ENCODE measurements at places on chromosomes 1 and 21.

DNA sequence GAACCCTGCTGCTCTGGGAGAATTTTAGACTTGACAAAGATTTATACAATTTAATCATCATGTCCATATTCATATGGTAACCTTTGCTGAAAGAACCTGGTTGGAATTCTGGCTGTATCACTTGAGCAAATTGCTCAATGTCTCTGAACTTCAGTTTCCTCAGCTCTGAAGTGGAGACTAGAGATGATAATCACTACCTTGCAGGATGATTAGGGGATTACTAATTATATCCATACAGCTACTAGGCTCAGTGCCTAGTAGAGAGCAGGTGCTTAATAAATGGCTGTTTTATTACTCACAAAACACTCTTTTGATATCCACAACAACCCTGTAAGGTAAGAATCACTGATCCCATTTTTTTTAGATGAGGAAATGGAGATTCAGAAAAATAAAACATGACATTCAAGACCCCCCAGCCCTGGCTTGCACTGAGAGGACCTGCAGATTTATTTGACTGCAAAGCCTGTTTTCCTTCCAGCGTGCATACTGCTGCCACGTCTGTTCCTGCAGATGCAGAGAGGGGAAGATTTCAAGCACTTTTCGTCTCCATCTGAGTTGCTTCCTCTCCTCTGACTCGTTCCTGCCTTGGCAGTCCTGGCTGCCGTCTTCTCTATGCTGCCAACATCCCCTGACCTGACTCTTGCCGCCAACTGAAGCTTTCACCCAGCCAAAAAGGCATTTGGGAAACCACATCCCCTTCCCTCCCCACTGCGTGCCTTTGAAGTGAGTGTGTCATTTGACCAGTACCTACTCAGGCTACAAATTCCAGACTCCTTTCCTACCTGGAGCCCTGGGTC is 203.0 kb downstream of the PLPP3 start:
- H3K4me3 ChIP-seq: no peak overlapping the region
- no peak overlapping the region for H3K27ac ChIP-seq
- peaks cover 9% of the 10 kb centered on the region for H3K4me1 ChIP-seq
- no peaks in the 10 kb centered on the region for H3K27me3 ChIP-seq
- DNase-seq: no peak

DNA sequence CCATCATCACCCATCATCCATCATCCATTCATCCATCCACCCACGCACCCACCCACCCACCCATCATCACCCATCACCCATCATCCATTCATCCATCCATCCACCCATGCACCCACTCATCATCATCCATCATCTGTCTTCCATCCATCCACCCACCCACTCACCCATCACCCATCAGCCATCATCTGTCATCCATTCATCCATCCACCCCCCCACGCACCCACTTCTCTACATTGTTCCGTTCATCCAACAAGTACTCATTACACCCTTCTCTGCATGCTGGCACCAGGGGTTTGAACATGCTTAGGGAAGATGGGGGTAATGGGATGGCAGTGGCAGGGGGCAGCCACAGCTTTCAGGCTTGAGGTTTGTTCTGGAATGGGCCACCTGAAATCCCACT is 82.1 kb downstream of the ADARB1 start:
- H3K27me3 ChIP-seq: no peaks in the 10 kb centered on the region
- DNase-seq: no peak
- H3K36me3 ChIP-seq: no peaks in the 10 kb centered on the region
- peaks cover 8% of the 10 kb centered on the region for H3K4me1 ChIP-seq

- no peak overlapping the region for H3K27ac ChIP-seq
- H3K27me3 ChIP-seq: peaks cover 21% of the 10 kb centered on the region
- DNase-seq: no peak
- H3K4me1 ChIP-seq: no peaks in the 10 kb centered on the region
- H3K36me3 ChIP-seq: no peaks in the 10 kb centered on the region
- no peak overlapping the region for H3K4me3 ChIP-seq
Measured at GRCh38 chr1:204834752-204835151, 35.9 kb upstream of the NFASC start.

- peaks cover 12% of the 10 kb centered on the region for H3K36me3 ChIP-seq
- H3K4me1 ChIP-seq: peaks cover 73% of the 10 kb centered on the region
- H3K27ac ChIP-seq: peak overlapping the region; percentile 95
- no peaks in the 10 kb centered on the region for H3K27me3 ChIP-seq
- no peak overlapping the region for H3K4me3 ChIP-seq
Measured at GRCh38 chr1:161223805-161224694, 622 bp upstream of the APOA2 start.

GRCh38 chr1:25099343-25099951 is 132.9 kb downstream of the SYF2 start:
- H3K27ac ChIP-seq: no peak overlapping the region
- H3K4me1 ChIP-seq: no peaks in the 10 kb centered on the region
- H3K36me3 ChIP-seq: no peaks in the 10 kb centered on the region
- DNase-seq: peak; percentile 22
- H3K4me3 ChIP-seq: no peak overlapping the region

DNA sequence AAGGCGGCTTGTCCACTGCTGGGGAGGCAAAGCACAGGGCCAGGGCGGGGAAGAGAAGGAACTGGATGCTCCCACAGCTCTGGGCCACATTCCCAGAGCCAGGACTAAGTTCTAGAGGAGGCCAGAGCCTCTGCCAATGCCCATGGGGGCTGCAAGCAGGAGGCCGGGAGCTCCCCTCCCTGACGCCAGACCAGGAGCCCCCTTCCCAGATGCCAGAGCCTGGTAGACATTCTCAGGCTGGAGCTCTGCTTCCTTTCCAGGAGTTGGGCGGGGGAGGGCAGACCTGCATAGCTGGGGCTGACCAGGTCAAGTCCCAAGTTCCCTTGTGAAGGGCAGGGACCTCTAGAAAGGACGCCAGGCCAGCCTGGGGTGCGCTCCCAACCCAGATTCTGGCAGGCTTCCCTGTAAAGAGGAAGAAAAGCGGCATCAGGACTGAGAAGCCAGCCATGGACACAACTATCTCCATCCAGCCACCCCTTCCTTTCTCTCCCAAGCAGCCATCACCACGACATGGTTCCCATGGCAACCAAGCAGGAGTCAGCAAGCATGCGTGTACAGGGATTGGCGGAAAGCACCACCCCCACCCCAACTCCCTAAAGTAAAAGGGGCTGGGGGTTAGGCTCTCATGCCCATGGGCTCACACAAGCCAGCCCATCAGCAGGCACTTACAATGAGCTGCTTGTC is 13.4 kb downstream of the KIF21B start:
- no peaks in the 10 kb centered on the region for H3K4me1 ChIP-seq
- H3K36me3 ChIP-seq: no peaks in the 10 kb centered on the region
- no peak overlapping the region for H3K4me3 ChIP-seq
- no peak overlapping the region for H3K27ac ChIP-seq

DNA sequence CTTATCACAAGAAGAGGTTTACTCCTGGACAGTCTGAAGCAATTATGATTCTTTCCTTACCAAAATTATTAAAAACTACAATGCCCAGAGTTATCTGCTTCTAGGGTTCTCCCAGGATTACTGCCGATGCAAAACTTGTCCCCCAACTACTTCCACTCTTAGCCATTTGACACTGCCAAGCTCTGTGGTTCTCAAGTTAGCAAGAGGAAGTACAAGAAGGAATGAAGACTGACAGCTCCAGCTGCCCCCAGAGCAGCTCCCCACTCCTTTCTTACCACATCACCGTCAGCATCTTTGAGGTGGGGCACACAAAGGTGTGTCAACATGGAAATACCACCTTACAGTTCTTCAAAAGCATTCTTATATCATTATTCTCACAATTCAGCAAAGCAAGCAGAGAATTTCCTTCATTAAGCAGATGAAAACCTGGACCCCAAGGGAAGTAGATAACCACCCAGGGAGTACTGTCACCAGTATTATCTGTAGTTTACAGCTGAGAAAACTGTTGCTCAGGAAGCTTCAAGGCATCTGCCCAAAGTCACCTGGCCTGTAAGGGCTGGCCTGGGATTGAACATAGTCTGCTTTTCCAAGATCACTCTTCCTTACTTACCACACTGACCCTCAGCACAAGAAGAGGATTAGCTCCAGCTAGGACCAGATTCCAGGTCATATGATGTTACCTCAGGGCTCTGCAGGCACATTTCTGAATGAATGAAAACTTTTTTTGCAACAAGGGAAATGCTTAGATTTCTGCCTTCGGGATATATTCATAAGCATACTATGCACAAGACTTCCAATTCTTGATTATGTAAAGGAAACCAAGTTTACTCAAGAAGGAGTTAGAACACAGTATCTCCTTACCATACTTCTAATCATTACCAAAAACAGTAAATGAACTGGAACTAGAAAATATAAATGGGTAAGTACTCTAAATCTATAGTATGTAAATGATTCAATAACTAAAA is 9.3 kb downstream of the PSMG1 start:
- no peaks in the 10 kb centered on the region for H3K27me3 ChIP-seq
- DNase-seq: no peak
- H3K36me3 ChIP-seq: peaks cover 37% of the 10 kb centered on the region

DNA sequence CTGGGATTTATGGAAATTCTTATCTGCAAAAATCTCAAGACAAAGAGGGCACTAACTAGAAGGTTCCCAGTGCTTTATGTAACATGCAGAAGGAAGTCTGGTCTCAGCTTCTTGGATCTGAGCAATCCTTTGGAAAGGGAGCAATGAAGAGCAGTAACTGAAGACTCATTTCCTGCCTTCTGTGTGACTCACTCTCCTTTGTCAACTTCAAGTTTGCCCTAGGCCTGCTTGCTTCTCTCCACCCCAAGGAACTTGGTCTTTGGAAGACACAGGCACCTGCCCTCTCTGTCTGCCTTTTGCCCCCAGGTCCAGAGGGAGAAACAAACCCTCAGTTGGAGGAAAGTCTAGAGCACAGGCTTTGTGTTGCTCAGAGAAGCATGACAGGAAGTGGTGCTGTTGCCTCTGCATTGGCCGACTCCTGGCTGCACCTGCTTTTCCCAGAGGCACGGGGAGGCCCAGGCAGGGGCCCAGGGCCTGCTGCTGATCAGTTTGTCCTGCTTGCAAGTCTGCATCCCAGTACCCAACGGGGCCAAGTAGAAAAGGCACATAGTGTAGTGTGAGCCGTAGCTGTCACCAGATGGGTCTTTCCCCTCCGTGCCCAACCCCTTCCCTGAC is 137.2 kb downstream of the DHRS3 start:
- DNase-seq: peak; percentile 88
- H3K27ac ChIP-seq: peak overlapping the region; percentile 94
- H3K4me3 ChIP-seq: no peak overlapping the region
- peaks cover 60% of the 10 kb centered on the region for H3K4me1 ChIP-seq

- H3K27ac ChIP-seq: no peak overlapping the region
- DNase-seq: no peak
- no peak overlapping the region for H3K4me3 ChIP-seq
- H3K27me3 ChIP-seq: no peaks in the 10 kb centered on the region
Measured at GRCh38 chr1:119968601-119969000, 72.3 kb upstream of the ADAM30 start.

- no peaks in the 10 kb centered on the region for H3K36me3 ChIP-seq
- H3K27ac ChIP-seq: no peak overlapping the region
- H3K4me1 ChIP-seq: peaks cover 23% of the 10 kb centered on the region
- H3K27me3 ChIP-seq: no peaks in the 10 kb centered on the region
Measured at GRCh38 chr1:48066936-48067335, 69.8 kb upstream of the TRABD2B start.

DNA sequence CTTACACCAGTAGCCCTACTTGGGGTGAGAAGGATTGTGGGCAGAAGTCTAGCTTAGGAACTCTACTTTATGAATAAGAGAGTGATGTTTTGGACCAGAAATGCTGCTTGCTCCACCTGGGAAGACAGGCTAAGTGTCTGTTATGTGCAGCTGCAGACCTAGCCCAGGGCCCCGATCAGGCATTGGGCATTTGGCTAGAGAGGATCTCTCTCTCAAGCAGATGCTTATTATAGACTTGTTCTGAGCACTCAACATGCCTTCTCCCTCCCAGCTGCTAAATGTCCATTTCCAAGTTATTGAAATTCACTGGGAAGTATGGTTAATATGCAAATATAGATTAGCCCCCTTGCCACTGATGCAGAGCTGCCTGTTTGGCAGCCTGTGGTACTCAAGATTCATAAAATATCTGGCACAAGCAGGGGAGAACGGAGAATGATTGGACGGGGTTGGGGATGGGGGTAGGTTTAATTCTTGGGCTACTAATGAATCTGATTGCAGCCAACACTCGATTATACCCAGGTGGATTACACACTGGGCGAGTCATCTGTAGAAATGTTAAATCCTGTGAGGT is 115.9 kb downstream of the KCND3 start:
- no peak overlapping the region for H3K27ac ChIP-seq
- no peak overlapping the region for H3K4me3 ChIP-seq
- no peak for DNase-seq
- H3K27me3 ChIP-seq: peaks cover 5% of the 10 kb centered on the region
- no peaks in the 10 kb centered on the region for H3K4me1 ChIP-seq

- peaks cover 55% of the 10 kb centered on the region for H3K4me1 ChIP-seq
- no peaks in the 10 kb centered on the region for H3K27me3 ChIP-seq
- no peak for DNase-seq
- H3K4me3 ChIP-seq: no peak overlapping the region
- H3K27ac ChIP-seq: no peak overlapping the region
Measured at GRCh38 chr21:45332415-45332814, 44.7 kb upstream of the POFUT2 start.

GRCh38 chr1:177181631-177182291 is 11.0 kb downstream of the BRINP2 start:
- H3K4me3 ChIP-seq: no peak overlapping the region
- H3K4me1 ChIP-seq: no peaks in the 10 kb centered on the region
- no peaks in the 10 kb centered on the region for H3K36me3 ChIP-seq
- peaks cover 37% of the 10 kb centered on the region for H3K27me3 ChIP-seq

DNA sequence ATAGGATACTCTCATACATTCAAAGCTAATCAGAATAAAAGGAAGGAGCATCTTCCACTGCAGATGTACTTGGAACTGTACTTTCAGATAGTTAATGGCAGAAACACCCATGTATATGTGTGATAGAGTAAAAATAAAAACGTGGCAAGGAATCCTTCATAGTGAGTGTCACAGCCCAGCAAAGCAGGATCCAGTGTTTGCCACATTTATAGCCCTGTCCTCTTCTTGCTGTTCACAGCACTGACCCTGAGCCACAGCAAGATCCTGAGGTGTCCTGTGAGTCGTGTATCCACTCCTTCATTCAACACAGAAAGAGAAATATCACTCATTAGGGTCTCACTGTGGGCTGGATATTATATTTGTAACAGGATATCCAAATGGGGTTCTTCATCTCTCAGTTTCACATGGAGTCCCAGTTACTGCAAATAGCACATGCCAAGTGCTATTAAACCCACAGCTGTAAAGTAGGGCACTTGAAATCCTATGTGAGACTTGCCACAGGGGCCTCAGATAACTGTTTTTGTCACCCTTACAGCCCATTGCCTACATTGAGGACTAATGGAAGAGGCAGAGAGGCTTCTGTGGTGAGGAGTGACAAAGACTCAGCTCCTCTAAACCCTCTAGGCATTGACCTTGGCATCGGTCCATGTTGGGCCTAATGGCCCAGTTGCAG is 41.3 kb downstream of the CYP2J2 start:
- no peaks in the 10 kb centered on the region for H3K36me3 ChIP-seq
- H3K27ac ChIP-seq: no peak overlapping the region
- H3K4me3 ChIP-seq: no peak overlapping the region
- no peaks in the 10 kb centered on the region for H3K27me3 ChIP-seq
- H3K4me1 ChIP-seq: peaks cover 3% of the 10 kb centered on the region

- no peak for DNase-seq
- H3K36me3 ChIP-seq: no peaks in the 10 kb centered on the region
- H3K4me3 ChIP-seq: no peak overlapping the region
- H3K27ac ChIP-seq: no peak overlapping the region
- no peaks in the 10 kb centered on the region for H3K27me3 ChIP-seq
- H3K4me1 ChIP-seq: no peaks in the 10 kb centered on the region
Measured at GRCh38 chr1:89815040-89815439, 5.8 kb upstream of the LRRC8D start.

- no peaks in the 10 kb centered on the region for H3K27me3 ChIP-seq
- DNase-seq: no peak
- H3K4me3 ChIP-seq: no peak overlapping the region
Measured at GRCh38 chr1:231130544-231130943, 31.3 kb upstream of the TRIM67 start.

Data from large intestine (tissue), 12 donors.